ENCODE measurements at places on chromosomes 4 and X. TPM values are rescaled to one million over a fixed set of nuclear protein-coding genes. Genes with fewer than 3 reads are reported as not detected.

- no peak for DNase-seq
Measured at GRCh38 chrX:20284992-20285391, 18.3 kb upstream of the RPS6KA3 start.

GRCh38 chr4:134337574-134337973, 136.0 kb upstream of the PABPC4L start:
- DNase-seq, result no peak

GRCh38 chrX:6961286-6962005, 186.1 kb upstream of the STS start:
- no peak for DNase-seq

DNA sequence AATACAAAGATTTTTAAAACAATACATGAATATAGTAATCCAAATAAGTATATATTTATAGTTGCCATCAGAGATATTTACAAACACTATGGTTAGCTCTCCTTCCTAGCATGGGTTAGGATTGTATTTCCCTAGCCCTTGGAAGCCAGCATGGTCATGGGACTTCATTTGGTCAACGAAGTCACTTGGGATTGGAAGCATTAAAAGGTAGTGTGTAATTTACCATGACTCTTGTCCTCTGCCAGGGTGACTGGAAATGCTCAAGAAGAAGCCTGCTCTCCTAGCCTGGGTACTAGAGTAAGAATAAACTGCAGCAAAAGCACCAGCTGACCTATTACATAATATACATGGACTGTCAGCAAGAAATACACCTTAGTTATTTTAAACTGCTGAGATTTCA, 102.9 kb downstream of the COL25A1 start:
- no peak for DNase-seq

GRCh38 chr4:19152264-19152663, 1099.4 kb upstream of the SLIT2 start:
- no peak for DNase-seq

DNA sequence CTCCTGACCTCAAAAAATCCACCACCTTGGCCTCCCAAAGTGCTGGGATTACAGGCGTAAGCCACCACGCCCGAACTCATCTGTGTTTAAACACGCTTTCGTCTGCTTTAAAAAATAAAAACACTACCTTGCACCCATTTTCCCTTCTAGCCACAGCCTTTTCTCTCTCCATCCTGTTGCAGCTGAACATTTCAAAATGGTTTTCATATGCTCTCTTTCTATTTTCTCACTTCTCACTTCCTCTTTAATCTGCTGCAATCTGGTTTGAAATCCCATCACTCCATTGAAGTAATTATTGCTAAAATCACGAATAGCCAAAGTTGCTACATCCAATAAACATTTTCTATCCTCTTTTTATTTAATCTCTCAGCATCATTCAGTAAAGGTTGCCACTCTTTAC, 70.0 kb downstream of the DCHS2 start:
- no peak for DNase-seq

GRCh38 chr4:138919094-138919936, 96.3 kb upstream of the NOCT start:
- DNase-seq, result peak; percentile 74

DNA sequence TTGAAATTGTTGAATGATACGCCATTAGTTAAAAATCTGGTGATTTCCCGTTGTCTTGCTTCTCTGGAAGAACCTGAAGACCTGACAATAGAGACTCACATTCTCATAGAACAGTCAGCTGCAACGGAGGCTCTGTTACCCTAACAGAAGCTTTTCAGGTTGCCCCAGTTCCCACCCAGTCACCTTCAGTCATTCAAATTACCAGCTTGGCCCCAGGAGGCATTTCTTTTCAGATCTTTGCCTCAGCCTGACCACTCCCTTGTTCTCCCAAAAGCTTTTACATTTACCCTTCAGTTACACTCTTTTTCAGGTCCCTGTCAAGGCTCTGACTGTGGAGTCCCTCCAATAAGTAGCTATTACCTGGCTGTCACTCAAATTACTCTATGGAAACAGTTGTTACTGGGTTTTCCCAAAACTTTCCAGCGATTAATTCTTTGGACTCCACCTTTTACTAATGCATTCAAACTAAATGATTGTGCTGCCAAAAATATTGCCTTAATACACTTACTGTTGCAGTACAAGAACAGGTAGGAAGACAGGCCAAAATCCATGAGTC, 162.2 kb upstream of the FTHL17 start:
- DNase-seq, result no peak

DNA sequence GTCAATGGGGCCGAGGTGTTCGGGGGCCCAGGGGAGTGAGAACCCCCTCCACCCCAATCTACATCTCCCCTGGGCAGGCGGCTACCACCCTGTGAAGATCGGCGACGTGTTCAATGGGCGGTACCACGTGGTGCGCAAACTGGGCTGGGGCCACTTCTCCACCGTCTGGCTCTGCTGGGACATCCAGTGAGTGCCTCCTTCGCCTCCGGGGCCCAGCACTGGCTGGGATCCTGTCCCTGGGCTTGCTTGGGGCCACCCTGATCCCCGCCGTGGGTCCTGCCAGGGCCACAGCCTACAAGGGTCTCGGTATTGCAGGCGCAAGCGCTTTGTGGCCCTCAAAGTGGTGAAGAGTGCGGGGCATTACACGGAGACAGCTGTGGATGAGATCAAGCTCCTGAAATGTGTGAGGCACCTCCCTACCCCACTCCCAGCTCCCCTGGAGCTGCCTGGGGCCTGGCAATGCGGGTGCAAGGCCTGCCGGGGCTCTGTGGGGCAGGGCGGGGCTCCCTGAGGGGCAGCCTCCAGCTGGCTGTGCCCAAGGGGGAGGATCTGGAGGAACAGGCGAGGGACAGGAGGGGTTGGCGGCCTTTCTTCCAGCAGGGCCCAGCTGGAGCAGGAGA, 697 bp downstream of the SRPK3 start:
- no peak for DNase-seq

Gene HSFX3
- not detected for total RNA-seq

Gene NUP62CL
- 1.7 TPM for total RNA-seq

Gene CPLX1
- 0.28 TPM for total RNA-seq

Gene CXCR3
- 20.1 TPM for total RNA-seq
